ENCODE measurements at places on chromosomes 3 and 15.
A peak's percentile ranks its signal among the peaks of the same experiment; 100 is the strongest.

GRCh38 chr3:188537606-188538005 is 383.6 kb downstream of the LPP start:
- DNase-seq, result no peak

DNA sequence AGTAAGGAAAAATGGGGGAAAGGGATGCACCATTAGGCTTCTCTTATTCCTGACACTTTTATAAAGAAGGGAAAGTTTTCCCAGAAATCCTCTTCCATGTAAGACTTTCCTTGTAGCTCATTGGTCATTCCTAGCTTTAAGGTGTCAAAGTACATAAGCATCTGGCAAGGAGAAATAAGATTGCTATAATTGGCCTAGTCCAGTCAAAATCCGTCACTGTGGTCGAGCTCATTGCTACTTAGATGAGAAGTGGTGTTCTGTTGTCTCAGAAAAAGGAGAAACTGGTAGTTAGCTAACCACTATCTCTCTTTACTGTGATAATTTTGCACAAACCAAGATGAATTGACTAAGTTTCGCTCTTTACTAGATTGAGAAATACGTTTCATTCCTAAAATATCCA is 370.1 kb downstream of the CNTN4 start:
- no peak for DNase-seq

- no peak for DNase-seq
Observed at GRCh38 chr3:10002951-10003350, 16.3 kb upstream of the EMC3 start.

DNA sequence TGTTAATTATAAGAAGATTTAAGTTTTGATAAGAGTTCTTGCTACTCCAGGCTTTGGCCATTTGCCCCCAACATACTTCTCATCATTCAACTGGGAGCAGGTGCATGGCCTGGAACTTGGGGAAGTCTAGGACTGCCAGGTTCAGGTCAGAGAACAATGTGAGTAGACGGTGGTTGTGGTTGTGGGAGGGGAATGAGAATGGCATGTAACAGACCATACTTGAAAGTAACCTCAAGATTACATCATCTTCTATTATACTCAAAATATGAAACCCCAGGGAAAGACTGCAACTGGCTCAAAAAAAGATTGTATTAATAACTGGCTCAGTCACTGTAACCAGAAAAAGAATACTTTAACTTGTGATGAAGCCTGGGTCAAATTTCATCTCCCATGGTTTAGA is 364.9 kb upstream of the DPPA4 start:
- DNase-seq, result peak; percentile 50

DNA sequence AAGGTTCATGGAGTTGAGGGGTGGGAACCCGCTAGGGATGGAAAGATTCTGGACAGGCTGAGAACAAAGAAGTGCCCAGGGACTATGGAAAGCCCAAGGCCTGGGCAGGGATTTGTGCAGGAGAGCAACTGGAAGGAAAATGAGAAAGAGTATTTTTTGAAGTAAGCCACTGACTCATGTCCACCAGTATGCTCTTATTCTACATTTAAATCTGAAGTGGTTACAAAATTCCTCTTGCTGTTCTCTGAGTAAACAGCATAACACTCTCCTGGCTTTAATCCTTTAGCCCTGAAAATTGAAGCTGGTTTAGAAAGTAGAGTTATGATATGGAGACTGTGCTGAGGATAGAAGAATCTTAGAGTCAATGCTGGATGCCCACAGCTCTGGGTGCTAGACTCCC is 165.2 kb downstream of the ISL2 start:
- peak; percentile 0 for DNase-seq

GRCh38 chr3:65277798-65278197 is 590.0 kb upstream of the ADAMTS9 start:
- no peak for DNase-seq

GRCh38 chr3:9525078-9525477 is 28.5 kb downstream of the LHFPL4 start:
- DNase-seq, result no peak

DNA sequence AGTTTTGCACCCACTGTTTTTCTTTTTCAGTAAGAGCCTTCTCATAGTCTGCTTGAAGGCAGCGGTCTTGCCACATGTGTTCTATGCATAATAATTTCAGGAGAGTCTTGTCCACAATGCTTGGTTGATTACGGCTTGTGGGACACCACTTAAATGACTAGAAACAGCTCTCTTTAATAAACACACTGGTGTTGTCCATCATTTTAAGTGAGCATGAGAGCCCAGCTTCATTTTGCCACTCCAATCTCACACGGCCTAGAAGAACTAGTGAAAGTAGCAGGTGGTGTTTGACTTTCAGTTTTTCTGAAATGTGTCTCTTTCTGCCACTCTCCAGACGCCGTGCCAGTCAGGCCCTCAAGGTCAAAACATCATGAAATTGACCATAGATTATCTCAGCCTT is 292.1 kb downstream of the LPP start:
- no peak for DNase-seq

DNA sequence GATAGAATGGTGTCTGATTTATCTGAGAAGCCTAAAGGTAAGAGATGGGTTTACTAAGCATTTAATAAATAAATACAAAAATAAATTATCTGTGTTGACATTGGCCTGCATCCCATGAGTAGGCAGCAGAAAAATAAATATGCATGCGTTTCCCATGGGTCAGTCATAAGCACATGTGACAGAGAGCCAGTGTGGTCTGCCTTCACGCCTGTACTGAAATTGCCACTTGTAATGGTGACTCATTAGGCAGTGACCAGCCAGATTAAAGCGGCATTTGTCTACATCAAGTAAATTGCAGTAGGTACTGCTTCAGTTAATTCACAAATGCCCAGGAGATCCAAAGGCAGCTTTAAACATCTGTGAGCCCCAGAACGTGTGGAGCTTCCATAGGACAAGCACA is 399.6 kb downstream of the NAALADL2 start:
- peak; percentile 20 for DNase-seq

GRCh38 chr3:177476495-177476894 is 279.2 kb upstream of the TBL1XR1 start:
- DNase-seq, result no peak

DNA sequence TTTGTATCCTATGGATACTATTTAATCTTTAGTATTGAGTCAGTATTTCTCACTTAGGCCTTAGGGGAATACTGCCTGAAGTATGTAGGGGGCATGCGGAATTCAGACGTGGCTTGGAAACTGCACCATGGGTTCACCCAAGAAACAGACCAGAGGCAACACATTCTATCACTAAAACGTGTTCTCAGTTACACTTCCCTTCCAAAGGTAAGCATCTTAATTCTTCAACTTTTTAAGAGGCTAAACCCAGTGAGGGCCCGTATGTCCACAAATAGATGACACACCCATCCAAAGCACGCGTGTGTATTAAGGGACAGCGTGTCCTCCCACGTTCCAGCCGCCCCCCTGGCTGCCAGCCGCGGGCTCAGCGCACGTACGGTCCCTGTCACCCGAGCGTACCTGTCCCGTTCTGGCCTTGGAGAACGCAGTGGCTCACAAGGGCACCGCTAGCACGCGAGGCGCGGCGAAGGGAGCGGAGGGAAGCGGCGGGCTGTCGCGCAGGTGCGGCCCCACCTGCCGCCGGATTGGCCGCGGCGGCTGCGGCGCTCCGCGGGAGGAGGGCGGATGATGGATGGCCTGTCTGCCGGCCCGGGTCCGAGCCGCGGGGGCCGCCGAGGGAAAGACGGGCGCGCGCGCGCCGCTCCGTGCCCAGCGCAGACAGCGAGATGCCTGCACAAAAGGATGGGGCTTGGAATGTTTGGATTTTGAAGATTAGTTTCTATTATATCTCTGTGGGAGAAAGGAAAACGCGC is 1003.9 kb upstream of the NR2F2 start:
- DNase-seq, result no peak

DNA sequence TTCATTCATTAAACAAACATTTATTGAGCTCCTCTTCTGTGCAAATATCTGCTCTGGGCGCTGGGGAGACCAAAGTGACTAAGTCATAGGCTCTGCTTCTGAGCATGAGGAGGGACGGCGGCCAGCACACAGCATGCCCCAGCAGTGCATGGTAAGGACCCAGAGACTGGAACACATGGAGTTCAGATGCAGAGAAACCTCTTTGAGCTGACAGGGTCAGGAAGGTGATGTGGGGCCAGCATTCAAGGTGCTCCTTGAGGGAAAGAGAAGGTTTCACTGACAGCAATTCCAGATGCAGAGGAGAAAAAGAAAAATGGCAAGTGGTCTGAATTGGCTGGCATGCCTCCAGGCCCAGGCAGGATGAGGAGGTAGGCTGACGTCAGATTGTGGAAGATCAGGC is 234.5 kb downstream of the UACA start:
- DNase-seq, result no peak

GRCh38 chr3:42502429-42503250 is at the start of gene VIPR1:
Gene VIPR1 (plus strand): TSS chr3:42502643. CDS start chr3:42502736, 93 bp downstream.
- peak; percentile 51 for DNase-seq

GRCh38 chr15:34808016-34808415 is 12.7 kb upstream of the ACTC1 start:
- peak; percentile 63 for DNase-seq

DNA sequence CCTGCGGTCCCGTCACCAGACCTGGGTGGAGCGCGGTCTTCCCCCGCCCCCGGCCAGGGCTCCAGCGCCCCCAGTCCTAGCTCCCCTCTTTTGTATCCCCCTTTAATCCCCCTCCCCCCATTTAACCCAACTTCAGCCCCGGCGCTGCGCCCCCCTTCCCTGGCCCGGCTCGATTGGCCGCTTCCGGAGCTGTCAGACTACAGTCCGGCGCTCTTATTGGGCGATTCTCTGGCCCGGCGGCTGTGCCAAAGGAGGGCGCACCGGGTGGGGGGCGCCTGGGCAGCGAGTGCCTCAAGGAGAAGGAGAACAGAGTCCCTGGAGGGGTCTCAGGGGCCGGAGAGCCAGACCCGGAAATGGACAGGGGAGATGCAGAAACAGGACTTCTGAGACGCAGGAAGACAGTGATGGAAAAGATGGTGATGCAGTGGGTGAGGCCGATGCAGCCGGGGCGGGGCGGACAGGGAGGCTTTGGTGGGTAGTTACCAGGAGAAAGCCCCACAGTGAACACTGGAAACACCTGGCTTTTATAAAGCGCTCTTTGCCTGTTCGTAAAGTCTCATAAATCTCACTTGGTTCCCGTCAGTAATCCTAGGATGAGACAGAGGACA is 1.2 kb upstream of the ADCY5 start:
- no peak for DNase-seq

DNA sequence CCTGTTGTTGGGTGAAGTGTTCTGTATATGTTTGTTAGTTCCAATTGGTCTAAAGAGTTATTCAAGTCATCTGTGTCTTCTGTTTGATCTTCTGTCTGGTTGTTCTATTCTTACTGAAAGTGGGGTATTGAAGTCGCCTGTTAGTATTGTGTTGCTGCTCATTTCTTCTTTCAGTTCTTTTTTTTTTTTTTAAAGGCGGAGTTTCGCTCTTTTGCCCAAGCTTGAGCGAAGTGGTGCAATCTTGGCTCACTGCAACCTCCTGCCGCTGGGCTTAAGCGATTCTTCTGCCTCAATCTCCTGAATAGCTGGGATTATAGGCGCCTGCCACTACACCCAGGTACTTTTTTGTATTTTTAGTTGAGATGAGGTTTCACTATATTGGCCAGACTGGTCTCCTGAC is 23.5 kb downstream of the PFN2 start:
- no peak for DNase-seq

- no peak for DNase-seq
Observed at GRCh38 chr3:7684182-7684715, 817.4 kb upstream of the LMCD1 start.

DNA sequence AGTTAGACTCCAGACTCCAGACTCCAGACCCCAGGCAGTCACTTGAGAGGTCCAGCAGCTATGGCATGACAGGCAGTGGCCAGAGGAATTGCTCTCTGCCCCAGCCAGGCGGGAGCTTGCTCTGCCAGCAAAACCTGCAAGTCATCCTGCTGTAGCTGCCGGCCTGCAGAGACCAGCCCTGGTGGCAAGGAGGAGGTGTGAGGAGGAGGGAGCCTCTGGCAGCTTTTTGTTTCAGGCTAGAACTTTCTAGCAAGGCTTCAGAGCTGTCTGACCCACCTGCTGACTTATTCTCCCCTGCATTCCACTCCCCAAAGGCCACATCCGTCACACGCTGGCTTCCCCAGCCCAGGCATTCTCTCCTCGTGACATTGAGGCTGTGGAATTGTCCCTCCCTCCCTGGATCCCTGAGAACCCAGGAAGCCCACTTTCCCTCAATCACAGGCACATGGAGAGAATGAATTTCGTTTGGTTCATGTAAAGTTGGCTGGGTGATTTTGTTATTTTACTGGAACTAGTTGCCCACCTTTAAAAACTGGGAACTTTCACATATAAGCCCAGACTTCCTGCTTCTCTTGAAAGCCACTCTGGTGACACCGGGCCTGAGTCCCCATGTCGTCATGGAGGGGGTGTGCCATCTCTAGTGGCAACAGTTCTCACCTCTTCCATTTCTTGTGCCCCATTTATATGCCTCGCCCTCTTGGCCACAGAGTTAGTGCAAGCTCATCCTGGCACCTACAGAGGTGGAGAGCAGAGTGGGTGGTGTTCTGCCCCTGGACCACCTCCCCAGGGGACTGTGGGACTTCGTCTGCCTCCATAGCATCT is 82.7 kb downstream of the ABHD5 start:
- no peak for DNase-seq

DNA sequence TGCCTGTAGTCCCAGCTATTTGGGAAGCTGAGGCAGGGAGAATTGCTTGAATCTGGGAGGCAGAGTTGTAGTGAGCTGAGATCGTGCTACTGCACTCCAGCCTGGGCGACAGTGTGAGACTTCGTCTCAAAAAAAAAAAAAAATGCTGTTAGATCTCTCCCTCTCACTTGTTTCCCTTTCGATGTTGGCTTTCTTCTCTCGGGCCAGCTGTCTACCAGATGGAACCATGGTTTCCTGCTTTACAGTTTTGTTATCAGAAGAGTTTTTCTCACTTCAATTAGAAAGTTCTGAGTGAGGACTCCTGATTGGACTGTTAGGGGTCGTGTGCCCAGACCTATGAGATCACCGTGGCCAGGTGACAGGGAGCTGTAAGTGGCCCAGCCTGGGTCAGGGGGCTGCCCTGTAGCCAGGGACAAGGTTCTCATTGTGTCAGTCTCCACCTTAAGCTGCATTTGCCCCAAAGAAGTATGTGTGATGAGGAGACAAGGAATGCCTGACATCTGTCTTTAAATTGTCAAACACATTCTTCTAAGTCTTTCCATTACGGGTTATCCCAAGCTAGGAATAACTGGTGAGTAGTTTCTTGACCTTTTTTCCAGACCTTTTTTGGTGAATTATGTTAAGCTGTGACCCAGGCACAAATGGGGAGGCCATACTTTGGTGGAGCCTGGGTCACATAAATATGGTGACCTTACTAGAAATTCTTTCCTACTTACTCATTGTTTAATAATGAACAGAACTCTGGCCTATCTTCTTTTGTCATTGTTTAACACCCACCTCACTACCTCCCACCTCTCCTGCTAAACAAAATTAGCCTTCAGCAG is 25.2 kb downstream of the SNAPC5 start:
- DNase-seq, result peak; percentile 54

DNA sequence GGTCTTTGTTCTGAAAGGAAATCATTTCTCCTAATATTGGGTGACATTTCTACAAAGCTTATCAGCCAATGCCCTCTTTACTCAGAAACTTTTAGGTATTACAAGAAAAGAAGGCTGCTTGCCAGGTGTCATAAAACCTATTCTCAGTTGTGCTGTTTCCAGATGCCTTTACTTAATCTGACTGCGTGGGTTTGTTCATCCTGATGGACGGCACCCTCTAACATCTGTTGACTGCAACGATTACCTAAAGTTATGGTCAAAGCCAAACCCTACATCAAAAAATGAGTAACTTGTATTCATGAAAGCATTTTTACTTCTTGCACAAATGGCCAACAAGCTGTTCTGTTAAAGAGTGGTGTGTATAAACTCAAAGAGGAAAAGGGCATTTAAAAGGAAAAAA is 207.7 kb upstream of the PDZRN3 start:
- no peak for DNase-seq

Data from EL (cell line).